ENCODE measurements at places on chromosomes 4 and X.

DNA sequence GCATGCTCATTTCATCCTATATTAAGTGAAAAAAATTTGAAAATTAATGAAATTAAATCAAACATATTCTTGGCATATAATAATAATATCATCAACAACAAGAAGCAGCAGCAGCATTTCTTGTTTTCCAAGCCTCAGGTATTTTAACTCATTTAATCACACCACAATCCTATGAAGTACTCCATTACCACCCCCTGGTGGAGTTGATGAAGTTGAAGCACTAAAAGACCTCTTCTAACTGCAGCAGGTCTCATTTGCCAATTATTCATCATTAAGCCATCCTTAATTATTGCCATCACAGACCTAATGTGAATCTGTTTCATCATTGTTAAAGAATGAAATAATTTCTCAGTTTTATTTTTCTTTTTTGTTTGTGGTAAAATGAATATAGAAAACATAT is 801.4 kb upstream of the GRID2 start:
- DNase-seq, result no peak

DNA sequence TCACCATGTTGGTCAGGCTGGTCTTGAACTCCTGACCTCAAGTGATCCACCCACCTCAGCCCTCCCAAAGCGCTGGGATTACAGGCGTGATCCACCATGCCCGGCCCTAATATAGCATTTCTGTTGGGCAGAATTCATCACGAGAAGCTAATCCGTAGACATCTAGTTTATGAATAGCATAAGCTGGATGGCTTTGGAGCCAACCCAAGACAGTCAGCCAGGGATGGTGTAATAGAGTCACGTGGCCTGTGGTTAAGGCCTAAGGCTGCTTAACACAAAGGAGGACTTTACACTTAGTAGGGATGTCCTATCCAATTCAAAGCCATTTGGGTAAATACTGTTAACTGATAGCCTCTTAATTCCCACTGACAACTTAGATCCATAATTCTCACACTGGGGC is 173.6 kb downstream of the RAP1GDS1 start:
- DNase-seq, result no peak

DNA sequence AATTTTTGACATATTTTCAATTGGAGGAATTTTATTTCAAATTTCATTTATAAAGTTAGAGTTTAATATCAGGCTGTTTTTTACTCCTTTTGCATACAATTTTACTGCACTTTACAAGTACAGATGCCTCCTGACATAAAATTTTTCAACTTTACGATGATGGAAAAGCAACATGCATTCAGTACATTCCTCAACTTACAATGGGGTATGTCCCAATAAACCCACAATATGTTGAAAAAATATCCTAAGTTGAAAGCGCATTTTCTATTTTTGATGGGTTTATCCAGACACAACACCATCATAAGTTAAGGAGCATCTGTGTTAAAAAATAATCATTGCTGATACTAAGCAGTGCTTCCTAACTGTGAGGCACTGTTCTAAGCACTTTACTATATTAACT is 4.3 kb downstream of the KLHL5 start:
- DNase-seq, result no peak

- no peak for DNase-seq
These were observed 6.4 kb downstream of the TCEAL8 start for GRCh38 chrX:103248553-103248952.

DNA sequence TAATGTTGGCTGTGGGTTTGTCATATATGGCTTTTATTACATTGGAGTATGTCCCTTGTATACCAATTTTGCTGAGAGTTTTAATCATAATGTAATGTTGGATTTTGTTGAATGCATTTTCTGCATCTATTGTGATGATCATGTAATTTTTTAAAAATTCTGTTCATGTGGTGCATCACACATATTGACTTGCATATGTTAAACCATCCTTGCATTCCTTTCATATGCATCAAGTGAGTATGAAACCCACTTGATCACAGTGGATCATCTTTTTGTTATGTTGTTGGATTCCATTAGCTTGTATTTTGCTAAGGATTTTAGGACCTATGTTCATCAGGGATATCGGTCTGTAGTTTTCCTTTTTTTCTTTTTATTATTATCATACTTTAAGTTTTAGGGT is 12.1 kb downstream of the HEPH start:
- DNase-seq, result no peak

- no peak for DNase-seq
These were observed 39.3 kb downstream of the EVC start for GRCh38 chr4:5750052-5750945.

Data from HL-60 (cell line).